ENCODE measurements at places on chromosomes 3 and 15.

GRCh38 chr3:116165135-116165534 is 280.2 kb downstream of the LSAMP start:
- no peak for DNase-seq

DNA sequence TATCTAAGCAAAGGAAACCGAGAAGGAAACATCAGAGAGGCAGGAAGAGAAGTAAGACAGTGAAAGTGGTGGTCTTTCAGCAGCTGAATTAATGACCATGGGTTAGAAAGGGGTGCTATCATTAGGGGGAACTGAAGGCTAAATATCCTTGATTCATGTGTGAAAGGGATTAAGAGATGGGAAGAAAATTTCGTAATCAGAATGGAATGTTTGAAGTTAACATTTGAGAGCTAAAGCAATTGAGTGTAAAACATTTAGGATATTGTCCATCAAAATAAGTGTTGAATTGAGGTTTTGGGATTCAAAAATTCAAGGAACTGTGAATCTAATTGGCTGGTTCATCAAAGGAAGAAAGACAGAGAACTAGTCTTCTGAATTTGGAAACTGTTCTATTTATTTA is 4.1 kb upstream of the ECT2 start:
- DNase-seq = no peak

- no peak for DNase-seq
These were observed 70.3 kb downstream of the LYSMD4 start for GRCh38 chr15:99662903-99663302.

GRCh38 chr3:186264608-186265400 is 97.2 kb downstream of the DGKG start:
- DNase-seq = no peak

DNA sequence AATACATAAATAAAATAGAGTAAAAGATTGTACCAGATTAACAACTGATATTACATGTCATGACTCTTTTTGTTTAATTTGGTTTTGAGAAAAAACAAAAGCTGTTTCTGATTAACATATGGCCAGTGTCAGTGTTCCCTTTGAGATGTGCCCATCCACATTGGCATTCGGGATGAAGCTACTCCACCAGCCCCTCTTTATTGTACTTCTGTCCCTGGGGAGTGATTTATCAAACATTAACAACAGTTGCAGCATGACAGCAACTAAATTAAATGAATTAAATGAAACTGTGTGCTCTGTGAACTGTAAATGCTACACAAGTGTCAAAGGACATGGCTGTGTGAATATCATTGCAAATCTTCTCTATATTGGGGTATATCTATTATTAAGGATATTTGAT is 25.9 kb upstream of the MTMR10 start:
- DNase-seq = no peak
